Adrenal gland (tissue), 19 donors: ENCODE measurements at places on chromosomes 13 and 19. TPM values are rescaled to one million over a fixed set of nuclear protein-coding genes. Genes with fewer than 3 reads are reported as not detected.

The IGFL1 gene
- total RNA-seq: not detected

The IGFLR1 gene
- total RNA-seq: 35.3 TPM

The ZFR2 gene
- total RNA-seq: not detected

The BRME1 gene
- total RNA-seq: 0.97 TPM

The ZNF439 gene
- 9.7 TPM for total RNA-seq

The ZSCAN1 gene
- total RNA-seq: not detected

The EXOC3L2 gene
- 14.9 TPM for total RNA-seq

The VSIG10L gene
- total RNA-seq: 3.0 TPM

The LGALS14 gene
- not detected for total RNA-seq

The ZNF14 gene
- total RNA-seq: 3.4 TPM

The DPY19L3 gene
- total RNA-seq: 30.2 TPM
